ENCODE measurements at places on chromosomes 7 and 10.

DNA sequence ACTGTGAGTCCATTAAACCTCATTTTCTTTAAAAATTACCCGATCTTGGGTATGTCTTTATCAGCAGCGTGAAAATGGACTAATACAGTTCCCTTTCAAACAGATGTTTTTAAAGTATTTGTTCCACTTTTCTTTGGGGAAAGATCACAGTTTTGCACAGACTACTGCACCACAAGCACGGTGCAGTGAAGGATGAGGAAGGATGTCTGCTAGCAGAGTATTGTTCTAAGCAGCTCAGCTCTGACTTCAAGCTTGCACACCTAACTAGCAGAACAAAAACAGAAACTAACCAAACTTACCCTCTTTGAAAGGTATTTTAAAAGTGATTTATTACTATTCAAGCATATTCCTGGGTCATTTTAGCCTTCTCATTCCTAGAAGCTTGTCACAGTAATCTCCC, 20.0 kb downstream of the THNSL1 start:
- DNase-seq, result no peak

- DNase-seq, result no peak
Observed at GRCh38 chr10:6207658-6208057, 4.9 kb downstream of the PFKFB3 start.

- no peak for DNase-seq
Observed at GRCh38 chr7:138116141-138116540, 39.9 kb downstream of the AKR1D1 start.

DNA sequence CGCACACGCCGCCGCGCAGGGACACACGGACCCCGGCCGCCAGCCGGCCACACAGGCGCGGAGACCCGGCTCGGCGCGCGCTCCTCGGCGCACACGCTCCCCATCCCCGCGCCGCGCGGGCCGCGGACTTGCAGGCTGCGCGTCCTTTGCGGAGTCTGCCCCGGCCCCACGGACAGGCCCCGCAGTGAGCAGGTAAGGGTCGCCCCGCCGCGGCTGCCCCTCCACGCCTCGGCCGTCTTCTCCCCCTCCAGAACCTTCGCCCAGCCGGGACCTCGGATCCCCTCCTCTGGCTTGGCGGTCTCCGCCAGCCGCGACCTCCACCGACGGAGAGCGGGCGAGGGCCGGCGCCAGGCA, 356 bp downstream of the ADCYAP1R1 start:
- no peak for DNase-seq

DNA sequence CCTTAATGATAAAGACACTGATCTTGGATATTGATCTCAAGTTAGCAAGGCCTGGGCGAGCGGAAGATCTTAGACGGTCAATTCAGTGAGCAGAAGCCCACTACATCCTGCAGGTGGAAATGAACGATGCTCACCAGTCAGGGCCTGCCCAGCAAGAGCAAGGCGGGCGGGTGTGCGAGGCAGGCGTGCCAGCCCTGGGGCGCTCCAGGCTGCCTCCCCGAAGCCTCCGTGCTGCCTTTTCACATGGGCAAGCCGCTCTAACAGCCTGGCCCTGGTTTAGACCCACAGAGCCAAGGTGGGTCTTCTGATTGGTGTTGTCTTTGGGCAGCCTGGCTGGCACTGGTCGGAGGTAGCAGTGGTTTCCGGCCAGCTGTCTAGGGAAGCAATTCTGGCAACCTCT, 475.1 kb upstream of the FOXK1 start:
- DNase-seq, result no peak

GRCh38 chr10:120505866-120506265, 48.8 kb downstream of the PLPP4 start:
- no peak for DNase-seq

DNA sequence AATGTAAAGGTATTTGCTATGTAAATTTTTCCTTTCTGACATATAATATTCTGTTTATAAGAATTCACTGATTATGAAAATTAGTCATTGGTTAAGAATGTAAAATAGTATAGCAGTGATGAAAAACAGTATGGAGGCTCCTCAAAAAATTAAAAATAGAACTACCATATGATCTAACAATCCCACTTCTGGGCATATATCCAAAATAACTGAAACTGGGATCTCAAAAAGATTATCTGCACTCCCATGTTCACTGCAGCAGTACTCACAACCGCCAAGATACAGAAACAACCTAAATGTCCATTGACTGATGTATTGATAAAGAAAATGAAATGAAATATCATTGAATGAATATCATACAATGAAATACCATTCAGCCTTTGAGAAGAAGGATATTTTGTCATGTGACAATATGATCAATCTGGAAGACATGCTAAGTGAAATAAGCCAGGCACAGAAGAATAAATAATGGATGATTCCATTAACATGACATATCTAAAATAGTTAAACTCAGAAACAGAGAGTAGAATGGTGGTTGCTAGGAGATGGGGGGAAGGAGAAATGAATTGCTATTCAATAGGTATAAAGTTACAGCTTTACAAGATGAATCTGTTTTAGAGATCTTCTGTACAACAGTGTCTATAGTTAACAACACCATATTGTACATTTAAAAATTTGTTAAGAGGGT, 14.0 kb downstream of the C10orf88 start:
- no peak for DNase-seq

- DNase-seq, result no peak
Observed at GRCh38 chr7:33726582-33726981, 178.8 kb upstream of the BMPER start.

DNA sequence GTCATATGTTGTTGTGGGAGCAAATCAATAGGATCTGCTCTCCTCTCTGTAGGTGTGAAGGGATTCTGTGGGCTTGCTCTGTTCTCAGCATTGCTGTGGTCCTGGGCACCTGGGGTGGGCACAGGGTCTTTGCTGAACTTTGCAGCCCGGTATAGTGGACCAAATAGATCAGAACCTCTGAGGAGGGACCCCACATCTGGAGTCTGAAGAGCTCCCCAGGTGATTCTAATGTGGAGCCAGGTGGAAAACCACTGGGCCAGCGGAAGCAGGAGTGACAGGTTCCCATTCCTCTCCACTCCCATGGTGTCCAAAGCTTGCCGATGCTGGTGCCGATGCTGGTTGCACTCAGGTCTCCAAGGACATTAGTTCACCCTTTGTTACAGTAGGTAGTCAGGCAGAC, 257.2 kb downstream of the GLRX3 start:
- DNase-seq, result no peak

DNA sequence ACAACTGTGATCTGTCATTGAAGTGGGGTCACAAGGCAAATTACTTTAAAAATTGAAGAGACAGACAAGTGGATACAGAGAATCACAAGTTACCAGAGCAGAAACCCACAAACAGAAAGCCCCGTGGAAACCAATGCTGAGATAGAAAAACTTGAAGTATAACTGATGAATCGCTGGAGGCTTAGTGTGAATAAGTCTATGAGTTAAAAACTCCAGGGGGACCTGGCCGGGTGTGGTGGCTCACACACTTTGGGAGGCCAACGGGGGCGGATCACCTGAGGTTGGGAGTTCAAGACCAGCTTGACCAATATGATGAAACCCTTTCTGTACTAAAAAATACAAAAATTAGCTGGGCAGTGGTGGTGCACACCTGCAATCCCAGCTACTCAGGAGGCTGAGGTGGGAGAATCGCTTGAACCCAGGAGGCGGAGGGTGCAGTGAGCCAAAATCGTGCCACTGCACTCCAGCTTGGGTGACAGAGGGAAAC, 69.7 kb upstream of the ZNRF2 start:
- no peak for DNase-seq

DNA sequence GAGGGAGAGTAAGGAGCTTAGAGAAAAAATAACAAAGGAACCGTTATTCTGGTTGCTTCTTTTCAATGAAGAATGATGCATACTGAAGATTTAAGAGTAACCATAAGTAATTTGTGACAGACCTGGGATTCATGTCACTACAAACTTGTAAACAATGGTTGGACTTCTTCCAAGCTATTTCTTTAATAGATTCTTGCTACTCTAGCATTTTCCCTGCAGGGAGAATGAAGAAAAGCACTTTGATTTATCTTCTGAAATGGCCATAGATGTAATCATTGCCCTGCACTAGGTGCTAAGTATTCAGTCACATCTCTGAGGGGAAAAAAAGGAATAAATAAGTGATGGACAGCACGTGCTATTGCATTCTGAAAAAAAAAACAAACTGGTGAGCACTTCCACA, 606.6 kb upstream of the LRRN3 start:
- DNase-seq, result no peak

DNA sequence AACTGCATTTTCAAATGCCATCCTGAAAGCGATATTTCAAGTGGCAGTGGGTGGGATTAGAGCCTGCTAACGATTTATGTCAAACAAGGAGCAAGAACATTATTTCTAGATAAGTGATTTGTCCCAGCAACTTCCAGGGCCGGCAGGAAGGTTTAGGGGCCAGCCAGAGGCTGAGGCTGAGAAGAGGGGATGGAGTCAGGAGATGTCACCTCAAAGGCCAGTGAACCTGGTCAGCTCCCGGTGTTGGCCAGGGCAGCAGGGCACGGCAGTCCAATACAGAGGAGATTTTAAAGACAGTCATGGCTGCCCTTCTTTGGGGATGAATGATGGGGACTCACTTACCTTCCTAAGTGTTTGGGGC, 105.7 kb upstream of the PPIF start:
- DNase-seq, result no peak

DNA sequence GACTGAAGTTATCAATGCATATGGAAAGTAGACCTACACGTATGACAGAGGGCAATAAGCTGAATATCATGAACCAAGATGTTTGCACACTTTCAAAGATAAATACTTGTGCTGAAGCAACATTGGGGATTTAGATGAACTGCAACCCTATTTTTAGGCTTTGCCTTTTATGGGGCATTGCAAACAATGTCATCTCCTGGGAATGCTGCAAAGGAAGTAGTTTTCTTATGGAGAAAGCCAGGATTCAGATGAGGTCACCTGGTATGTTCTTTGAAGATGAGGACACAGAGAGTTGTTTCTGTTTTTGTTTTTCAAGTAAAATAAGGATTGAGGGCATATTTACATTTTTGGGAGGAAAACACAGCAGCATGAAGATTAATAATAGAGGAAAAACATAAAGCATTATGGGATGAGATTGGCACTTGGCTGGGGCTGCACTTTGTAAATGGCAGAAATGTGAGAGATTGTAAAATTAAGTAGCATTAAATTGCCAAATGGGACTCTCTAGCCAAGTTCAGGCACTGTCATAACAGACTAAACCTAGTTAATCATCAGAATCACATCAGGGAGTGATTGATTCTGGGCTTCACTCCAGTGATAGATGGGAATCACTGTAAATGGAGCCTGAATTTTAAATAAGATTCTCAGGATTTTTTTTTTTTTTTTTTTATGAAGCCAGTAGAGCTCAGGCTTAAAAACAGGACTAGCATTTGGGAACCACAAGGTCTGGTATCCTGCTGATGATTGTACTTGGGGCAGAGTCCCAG, 63.1 kb downstream of the MALRD1 start:
- no peak for DNase-seq

DNA sequence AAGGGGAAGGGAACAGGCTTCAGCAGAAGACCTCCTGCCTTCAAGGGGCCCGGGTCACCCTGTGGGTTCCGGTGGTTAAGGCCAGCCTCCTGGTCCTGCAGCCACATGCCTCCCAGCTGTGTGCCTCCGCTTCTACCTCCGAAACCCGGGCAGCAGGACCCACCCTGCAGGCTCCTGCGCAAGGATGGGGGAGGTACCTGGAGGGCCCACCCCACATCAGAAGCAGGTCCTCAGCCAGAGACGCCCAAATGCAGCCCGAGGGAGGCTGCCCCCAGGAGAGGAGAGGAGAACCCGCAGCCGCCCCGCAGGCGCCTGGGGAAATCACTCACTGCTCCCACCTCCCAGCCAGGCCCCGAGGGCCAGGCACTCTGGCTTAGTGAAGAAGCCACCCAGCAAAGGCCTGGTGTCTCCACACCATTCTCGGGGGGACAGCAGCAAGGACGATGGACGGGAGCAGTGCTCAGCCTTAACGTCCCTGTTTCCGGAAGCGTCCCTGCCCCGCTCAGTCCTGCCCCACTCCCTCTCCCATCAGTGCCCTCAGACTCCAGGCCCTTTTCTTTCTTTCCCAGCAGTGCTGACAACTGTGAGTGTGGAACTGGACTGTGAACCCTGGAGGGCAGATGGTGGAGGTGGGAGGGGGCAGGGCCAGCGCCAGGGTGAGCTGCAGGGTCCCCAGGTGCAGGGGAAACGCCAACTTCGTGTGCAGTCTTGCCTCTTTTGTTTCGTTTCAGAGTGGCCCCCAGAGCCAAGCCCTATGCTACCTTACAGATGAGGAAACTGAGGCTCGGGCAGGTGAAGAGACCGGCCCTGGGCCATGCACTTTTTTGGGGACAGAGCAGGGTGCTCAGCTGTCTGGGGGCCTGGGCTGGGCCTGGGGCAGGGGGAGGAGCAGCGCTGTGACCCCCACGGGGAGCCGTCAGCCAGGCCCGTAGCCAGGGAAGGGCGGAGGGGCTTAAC, 138.0 kb downstream of the FAM53B start:
- DNase-seq, result no peak

DNA sequence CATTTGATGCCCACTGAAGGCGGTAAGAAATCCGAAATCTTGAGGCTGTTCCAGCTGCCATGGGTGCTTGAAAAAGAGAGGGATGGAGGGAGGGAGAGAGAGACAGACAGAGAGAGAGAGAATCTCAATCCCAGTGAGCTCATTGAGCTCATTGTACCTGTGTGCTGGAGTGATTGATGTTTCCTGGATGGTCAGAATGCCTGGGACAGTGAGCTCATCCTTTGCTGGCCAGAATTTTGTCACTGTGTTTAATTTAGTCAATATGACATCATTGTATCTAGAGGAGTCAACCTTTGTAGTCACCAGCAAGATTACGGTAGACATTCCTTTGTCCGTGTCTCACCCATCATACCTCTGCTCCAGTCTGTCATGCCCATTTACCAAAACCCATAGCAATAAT, 625.4 kb upstream of the POM121L12 start:
- DNase-seq, result no peak

GRCh38 chr10:86287966-86288579, 78.5 kb downstream of the GRID1 start:
- DNase-seq, result no peak

DNA sequence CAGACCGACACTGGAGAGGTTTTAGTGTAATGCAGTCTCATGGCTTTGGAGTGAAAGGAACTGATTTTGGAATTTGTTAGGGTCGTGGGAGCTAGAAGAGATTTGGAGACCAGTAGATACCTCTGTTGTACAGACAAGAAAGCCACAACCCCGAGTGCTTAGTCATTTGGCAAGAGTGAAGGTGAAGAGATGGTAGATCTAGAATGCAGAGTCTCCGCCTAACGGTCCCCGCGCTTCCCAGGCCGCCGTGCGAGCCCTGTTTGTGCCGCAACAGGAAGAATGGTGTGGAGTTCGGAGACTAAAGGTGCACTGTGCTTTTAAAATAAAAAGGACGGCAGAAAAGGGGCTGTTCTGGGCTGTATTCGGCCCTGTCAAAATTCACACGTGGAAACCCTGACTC, 186.7 kb downstream of the ADARB2 start:
- no peak for DNase-seq

Measured in esophagus squamous epithelium (tissue), 5 donors.